RWPE2 (cell line): ENCODE measurements at places on chromosomes 5 and 9.
A peak's percentile ranks its signal among the peaks of the same experiment; 100 is the strongest.

DNA sequence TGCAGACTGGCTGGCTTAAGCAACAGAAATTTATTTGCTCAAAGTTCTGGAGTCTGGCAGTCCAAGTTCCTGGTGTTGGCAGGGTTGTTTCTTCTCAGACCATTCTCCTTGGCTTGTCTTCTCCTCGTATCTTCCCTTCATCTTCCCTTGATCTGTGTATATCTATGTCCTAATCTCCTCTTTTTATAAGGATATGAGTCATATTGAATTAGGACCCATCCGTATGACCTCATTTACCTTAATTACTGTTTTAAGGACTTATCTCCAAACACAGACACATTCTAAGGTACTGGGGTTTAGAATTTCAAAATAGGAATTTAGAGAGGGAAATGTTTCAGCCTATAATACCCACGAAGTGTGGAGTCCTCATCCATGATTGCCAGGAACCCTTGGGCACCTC is 13.1 kb upstream of the LPAR1 start:
- no peak for DNase-seq

DNA sequence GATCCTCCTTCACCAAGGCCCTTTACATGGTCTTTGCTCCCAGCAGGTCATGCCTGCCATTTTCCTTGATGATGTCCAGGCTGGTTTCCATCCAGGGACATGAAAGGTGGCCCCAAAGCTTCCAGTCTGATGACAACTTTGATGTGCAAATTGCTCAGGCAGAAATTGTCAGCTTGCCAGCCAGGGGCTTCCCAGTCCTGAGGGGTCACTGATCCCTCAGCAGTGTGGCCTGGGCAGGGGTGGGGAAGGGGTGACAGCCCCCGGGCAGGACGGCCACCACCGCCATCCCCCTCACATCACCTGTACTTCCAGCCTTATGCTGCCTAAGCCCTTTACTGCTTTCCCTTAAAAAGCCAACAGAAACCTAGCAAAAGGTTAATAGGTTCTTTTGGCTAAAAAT is 96.3 kb downstream of the ANKRD33B start:
- peak; percentile 51 for DNase-seq

DNA sequence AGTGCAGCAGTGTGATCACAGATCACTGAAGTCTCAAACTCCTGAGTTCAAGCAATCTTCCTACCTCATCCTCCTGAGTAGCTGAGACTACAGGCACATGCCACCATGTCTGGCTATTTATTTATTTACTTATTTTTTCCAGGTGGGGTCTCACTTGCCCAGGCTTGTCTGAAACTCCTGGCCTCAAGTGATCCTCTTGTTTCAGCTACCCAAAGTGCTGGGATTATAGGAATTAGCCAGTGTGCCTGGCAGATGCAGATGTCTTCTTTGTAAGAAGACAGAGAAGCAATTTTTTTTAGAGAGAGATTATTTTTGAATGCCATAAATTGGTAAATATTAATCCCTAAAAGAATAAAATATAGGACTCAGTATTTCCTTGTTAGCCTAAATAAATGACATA is 54.3 kb downstream of the CHSY3 start:
- no peak for DNase-seq

- DNase-seq: peak; percentile 51
These were observed 55.8 kb downstream of the ZNF354C start for GRCh38 chr5:179115845-179116524.

DNA sequence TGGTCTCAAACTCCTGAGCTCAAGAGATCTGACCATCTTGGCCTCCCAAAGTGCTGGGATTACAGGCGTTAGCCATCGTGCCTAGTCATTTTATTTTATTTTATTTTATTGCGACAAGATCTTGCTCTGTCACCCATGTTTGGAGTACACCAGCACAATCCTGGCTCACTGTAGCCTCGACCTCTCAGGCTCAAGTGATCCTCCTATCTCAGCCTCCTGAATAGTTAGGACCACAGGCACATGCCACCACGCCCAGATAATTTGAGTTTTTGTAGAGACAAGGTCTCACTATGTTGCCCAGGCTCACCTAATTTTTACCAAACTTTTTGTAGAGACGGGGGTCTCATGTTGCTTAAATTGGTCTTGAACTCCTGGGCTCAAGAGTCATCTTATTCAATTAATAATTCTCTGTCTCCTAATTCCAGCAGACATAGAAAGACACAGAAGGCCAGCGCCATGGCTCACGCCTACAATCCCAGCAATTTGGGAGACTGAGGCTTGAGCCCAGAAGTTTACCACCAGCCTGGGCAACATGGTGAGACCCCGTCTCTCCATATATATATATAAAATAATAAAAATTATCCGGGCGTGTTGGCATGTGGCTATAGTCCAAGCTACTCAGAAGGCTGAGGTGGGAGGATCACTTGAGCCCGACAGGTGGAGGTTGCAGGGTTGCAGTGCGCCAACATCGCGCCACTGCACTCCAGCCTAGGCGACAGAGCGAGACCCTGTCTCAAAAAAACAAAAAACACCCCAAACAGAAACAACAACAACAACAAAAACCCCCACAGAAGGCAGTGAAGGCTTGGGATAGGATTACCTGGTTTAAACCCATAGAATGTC is 1.0 kb upstream of the UBAP1 start:
- DNase-seq: no peak

DNA sequence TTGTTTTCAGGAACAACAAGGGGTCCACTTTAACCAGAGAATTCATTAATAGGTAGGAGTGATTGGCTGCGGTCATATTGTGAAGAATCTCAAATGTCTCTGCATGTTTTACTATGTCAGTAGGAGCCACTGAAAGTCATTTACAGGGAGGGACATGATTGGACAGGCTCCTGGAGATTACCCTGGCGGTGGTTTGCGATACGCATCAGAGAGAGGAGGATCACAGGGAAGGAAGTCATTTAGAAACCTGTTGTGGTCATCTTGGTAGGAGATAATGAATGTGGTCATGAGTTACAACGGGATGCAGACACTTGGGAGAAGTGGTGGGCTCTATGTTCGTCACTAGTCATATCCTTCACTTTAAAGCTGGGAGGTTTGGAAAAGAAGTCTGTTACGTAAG is 262.8 kb downstream of the FAM114A2 start:
- DNase-seq: no peak
